ENCODE measurements at places on chromosomes 11 and 22. TPM values are rescaled to one million over a fixed set of nuclear protein-coding genes. Genes with fewer than 3 reads are reported as not detected.

GRCh38 chr22:40432625-40433024 is 62.2 kb downstream of the SGSM3 start:
- DNase-seq, result no peak

EIF3F gene
- total RNA-seq, result 362 TPM

DNA sequence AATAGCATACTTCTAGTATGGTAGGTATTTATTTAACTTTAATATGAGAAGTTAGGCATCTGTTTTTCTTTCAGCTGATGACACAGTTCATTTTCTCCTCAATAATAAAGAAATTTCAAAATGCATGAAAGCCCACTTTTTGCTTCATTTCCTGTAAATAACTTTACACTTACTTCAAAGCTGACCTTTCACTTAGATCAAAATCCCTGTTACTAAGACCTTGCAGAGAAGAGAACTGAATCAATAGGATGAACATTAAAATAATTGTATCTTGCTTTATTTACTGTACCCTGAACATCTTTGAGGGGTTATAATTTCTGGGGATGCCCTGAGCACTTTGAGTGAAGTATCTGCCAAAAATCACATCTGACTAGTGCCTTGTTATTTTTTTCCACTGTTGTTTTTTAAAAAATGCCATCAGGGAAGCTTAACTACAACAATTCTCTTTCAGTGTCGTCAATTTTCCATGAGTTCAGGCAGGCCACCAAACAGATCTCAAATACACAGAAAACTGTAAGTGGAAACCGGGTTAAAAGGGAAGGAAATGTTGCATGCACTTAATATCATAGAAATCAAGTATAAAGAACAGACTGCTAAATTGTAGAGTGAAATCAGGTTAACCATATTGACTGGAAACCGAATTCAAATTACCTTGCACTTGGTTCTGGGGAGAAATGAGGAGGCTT is 206.2 kb downstream of the MAML2 start:
- no peak for DNase-seq

DNA sequence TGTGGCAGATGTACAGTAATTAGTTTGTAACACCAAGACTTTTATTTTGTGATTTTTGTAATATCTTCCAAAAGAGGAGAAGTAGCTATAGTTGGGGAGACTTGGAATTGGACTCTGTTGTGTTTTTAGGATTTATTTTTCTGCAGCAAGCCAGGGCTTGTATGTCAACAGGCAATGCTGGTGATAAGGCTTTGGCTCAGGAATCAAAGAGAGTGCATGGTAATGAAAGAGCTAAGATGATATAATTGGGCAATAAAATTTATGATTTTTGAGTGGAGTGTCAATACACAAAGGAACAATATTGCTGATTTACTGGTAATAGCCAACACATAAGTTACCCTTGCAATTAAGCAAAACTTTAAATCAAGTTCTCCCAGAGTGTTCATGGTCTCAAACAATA is 452.9 kb downstream of the TMEM135 start:
- DNase-seq, result no peak

SCUBE2 gene
- total RNA-seq, result not detected

- DNase-seq, result no peak
These were observed 5.5 kb downstream of the KIAA0930 start for GRCh38 chr22:45235101-45235777.

TEX54 gene
- not detected for total RNA-seq

DNA sequence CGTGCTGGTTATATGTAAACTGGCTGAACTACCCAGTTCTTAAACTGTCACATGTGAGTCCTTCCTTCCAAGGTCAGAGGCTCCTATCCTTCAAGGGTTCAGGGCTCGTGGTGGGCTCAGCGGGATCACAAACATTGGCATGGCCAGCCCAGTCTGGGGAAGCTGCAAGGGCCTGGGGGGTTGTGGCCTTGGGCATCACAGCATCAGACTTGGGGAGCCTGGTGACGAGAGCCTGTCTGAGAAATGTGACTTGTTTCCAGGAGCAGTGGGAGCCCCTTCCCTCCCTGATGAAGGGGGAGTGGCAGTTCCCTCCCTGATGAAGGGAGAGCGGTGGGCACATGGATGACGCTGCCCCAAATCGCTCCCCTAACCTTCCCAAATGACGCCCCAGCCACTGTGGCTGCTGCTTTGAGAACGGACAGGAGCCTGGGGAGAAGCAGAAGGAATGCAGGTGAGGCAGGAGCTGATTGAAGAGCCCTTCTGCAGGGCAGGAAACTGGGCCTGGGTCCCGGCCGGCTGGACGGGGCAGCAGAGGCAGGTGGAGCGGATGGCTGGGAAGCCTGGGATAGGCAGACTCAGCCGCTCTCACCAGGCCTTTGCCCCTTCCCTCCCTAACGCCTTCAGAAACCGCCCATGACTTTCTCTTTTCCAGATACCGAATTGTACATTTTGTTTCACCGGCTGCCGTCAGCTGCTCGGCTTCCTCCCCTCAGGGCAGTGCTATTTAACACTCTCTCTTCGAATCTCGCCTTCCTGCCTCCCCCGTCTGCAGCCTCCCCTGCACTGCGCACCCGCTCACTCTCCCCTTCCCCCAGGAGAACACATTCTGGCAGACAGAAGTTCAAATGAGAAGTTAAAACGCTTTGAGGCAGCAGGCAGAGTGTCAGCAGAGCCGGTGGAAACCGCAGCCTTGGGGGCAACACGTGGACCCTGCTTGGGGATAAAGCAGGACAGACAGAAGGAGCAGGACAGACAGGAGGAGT is 1486.7 kb downstream of the BRD1 start:
- DNase-seq, result no peak

PATE4 gene
- not detected for total RNA-seq

TYR gene
- not detected for total RNA-seq

DNA sequence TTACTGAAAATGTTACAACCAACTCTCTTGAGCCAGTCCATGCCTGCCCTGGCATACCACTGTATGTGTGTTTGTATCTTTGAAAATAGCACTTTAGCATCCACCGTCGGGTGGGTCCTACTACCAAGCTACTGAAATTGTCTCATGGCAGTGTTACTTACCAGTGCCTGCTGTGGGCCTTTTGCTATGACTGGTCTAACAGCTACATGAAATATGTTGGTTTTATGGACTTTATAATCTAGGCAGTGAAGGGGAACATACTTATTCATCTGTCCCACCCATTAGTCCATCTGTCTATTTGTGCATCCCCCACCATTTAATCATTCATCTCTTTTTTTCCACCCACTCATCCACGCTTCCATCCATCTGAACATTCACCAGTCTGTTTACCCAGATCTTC is 106.0 kb downstream of the NAV2 start:
- DNase-seq, result no peak

DNA sequence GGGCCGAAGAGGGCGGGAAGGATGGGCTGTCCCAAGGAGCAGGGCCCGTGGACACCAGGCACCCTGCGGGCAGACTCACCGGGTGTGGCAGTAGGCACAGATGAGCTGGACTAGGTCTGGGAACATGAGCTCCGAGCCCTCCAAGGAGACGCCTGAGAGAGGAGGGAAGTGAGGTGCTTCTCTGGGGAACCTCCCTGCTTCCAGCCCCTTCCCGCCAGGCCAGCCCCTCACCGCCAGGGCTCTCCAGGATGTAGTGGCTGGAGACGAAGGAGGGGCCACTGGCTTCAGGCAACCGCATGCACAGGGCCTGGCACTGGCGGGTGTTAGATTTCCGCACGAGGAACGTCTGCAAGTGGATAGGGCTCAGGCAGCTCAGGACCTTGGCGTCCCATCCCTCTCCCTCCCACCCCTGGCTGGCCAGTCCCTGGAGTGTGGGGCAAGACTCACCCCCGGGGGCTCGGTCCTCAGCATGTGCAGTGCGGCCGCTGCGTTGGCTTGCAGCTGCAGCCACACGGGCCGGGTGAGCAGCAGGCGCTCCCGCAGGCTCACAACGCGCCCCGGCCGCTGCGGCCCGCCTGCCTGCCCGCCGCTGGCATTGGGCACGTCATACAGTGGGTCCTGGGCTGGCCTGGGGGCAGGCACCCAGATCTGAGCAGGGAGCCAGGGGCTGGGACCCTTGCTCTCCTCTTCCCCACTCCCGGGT is 552 bp downstream of the RIN1 start:
- DNase-seq, result peak; percentile 44

GRCh38 chr22:35154937-35155387 is 89.0 kb downstream of the ISX start:
- peak; percentile 58 for DNase-seq

DNA sequence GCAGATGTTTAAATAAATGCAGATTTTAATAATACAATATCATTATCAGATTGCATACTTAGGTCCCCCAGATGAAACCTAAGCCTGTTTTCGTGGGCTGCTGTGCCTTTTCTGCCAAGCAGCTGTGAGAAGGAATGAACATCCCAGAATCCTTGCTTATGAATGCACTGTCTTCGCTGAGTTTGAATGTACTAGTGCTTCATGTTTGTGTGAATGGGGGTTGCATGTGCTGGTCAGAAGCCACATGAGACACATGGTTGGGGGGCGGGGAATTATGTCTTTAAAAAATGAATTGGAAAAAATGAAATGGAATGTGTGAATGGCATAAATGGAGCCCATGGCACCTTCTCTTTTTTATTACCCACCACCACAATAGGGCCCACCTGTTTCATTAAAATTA is 125.4 kb upstream of the HSD17B12 start:
- DNase-seq, result no peak

GRCh38 chr11:48261600-48261999 is 2.1 kb upstream of the OR4X1 start:
- no peak for DNase-seq

GRCh38 chr22:49768077-49768910 is 59.4 kb downstream of the BRD1 start:
- DNase-seq, result no peak

All from Caki2 (cell line).